ENCODE measurements at places on chromosomes 7 and 10.

DNA sequence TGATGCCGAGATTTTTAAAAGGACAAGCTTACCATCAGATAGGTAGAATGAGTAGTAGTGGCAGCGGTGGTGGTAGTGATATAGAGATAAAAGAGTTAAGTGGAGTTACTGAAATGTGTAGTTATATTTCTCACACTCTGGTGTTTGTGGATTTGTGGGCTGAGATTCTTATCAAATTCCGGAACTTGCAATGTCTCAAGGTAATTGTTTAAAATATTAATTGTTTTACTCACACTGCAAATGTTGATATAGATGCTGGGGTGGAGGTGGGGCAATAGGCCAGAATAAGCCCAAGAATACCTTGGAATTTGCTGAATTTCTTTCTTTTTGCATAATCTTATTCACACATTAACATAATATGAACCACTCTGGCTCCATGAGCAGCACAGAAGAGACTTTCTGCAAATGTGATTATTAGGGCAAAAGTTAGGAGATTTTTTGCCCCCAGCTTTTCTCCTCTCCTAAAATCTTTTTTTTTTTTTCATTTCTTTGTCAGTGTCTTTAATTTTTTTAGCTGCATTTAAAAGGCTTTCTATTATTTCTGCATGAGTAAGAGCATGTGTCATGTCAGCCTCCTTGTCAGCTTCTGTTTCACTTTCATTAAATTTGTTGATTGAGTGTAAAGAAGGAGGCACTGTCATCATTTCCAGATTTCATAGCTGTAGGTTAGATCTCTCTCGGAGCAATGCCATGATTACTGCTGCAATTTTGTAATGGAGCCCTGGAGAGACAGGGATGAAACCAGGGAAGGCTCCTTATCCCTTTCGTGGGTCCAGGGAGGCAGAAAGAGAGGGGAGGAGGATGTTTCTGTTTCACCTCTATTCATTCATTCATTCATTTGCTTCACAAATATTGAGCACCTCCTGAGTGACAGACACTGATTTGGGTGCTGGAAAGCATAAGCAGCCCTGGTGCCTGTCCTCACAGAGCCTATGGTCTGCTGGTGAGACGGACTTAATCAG, 13.1 kb upstream of the SGMS1 start:
- no peak for DNase-seq

DNA sequence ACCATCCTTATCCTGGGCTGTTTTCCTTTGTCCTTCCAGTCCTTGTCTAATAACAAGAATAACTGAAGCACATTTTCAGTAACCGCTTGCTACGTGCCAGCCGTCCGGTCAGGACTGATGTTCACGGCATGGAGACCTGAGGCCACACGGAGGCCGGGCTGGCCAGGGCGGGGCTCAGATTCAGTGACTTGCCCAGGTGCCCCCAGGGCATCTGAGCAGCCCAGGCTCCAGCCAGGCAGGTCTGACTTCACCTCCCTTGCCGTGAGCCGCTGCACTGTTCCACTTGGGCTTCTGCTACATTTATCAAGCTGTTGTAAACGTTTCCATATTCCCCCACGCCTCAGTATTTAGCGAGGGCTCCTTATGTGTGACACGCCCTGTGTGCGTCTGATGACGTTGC, 43.6 kb upstream of the AP5Z1 start:
- DNase-seq = no peak

GRCh38 chr7:23434147-23434917, 36.0 kb downstream of the IGF2BP3 start:
- DNase-seq = no peak

- no peak for DNase-seq
Observed at GRCh38 chr10:31315453-31315852, 3.6 kb upstream of the ZEB1 start.

DNA sequence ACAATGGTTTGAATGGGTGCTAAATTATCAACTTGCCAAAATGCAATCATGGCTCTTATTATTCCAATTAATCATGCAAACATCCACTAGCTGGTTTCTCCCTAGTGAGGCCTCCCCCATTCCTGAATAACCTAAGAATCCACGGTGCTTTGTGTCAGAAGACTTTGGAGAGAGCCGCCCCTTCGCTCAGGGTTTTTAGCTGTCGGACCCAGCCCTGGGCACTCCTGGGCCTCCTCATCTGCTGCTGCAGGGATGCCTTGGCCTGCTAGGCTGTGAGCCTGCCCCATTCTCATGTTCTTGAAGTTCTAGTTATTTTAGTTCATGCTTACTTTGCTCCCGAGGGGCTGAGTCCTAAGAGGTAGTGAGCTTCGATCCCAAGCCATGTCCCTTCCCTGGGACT, 34.1 kb upstream of the SFRP5 start:
- DNase-seq = no peak
